ENCODE measurements at places on chromosomes 12 and 14. TPM values are rescaled to one million over a fixed set of nuclear protein-coding genes. Genes with fewer than 3 reads are reported as not detected.

GDF3 gene
- total RNA-seq: 0.19 TPM

DNA sequence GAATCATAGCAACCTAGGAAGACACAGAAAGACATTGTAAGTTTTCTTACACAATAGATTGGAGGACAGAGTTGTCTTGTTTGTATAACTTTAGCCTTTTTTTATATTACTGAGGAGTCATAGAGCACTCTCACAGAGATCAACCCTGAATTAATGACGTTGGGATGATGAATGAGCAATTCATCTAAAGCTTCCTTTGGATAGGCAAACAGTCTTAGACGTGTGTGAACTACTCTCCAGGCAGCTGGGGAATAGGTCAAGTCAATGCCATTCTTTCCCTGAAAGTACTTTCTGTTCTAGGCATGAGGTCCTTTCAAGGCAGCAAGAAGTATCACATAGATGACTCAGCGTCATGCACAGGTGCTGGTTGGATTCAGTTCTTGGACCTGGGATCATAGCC, 369.1 kb upstream of the NOVA1 start:
- no peak overlapping the region for H3K4me3 ChIP-seq
- no peak for DNase-seq
- no peaks in the 10 kb centered on the region for H3K4me1 ChIP-seq

GRCh38 chr12:32794281-32794680, 38.6 kb upstream of the YARS2 start:
- H3K27ac ChIP-seq: no peak overlapping the region
- H3K4me3 ChIP-seq: no peak overlapping the region
- H3K4me1 ChIP-seq: peaks cover 21% of the 10 kb centered on the region

DNA sequence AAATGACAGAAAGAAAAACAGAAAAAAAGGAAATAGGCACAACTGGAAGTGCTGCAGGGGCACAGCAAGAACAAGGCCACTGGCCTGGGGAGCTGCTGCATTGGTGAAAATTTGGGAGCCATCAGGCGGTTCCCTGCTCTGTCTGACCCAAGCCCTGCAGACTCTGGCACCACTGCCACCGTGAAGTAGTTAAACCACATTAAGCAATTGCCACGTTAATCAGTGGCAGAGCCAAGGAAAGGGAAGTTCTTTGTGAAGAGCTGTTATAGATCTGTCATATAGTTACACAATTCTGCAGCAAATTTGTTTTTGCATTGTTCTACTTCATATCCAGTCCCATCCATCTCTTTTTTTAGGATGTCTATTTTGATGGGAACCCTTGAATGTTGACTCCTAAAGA, 915.3 kb downstream of the FSCB start:
- no peaks in the 10 kb centered on the region for H3K4me1 ChIP-seq
- no peak overlapping the region for H3K4me3 ChIP-seq
- H3K27me3 ChIP-seq: no peaks in the 10 kb centered on the region
- H3K36me3 ChIP-seq: no peaks in the 10 kb centered on the region

- H3K4me1 ChIP-seq: no peaks in the 10 kb centered on the region
- no peak for DNase-seq
- H3K27me3 ChIP-seq: no peaks in the 10 kb centered on the region
- H3K27ac ChIP-seq: no peak overlapping the region
- H3K36me3 ChIP-seq: no peaks in the 10 kb centered on the region
- no peak overlapping the region for H3K4me3 ChIP-seq
These were observed 93.7 kb upstream of the PTPRR start for GRCh38 chr12:71014180-71014785.

DNA sequence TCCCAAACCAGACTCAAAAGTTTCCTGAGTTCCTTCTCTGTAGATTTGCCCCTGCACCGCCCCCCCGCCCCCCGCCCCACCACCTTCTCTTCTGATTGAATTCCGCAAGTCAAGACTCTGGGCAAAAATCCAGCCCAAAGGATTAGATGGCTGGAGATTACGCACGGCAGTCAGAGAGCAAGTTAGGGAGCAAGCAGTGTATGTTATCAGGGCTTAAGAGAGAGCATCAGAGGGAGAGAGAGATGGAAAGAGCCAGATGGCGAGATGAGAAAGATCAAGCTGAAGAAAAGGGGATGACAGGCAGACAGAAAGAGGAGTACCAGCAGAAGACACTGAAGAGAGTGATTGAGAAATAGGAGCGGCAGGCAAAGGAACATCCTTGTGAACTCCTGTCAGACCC, 13.9 kb upstream of the ANKRD33 start:
- peaks cover 8% of the 10 kb centered on the region for H3K4me1 ChIP-seq
- no peak overlapping the region for H3K27ac ChIP-seq
- no peak for DNase-seq
- H3K4me3 ChIP-seq: no peak overlapping the region

GRCh38 chr12:8644345-8645248, 18.0 kb downstream of the MFAP5 start:
- H3K27ac ChIP-seq: no peak overlapping the region
- H3K27me3 ChIP-seq: peaks cover 3% of the 10 kb centered on the region
- DNase-seq: no peak
- no peak overlapping the region for H3K4me3 ChIP-seq
- no peaks in the 10 kb centered on the region for H3K36me3 ChIP-seq

GRCh38 chr14:71332476-71332875, 425.2 kb downstream of the PCNX1 start:
- no peak overlapping the region for H3K4me3 ChIP-seq
- no peak overlapping the region for H3K27ac ChIP-seq
- DNase-seq: no peak

DNA sequence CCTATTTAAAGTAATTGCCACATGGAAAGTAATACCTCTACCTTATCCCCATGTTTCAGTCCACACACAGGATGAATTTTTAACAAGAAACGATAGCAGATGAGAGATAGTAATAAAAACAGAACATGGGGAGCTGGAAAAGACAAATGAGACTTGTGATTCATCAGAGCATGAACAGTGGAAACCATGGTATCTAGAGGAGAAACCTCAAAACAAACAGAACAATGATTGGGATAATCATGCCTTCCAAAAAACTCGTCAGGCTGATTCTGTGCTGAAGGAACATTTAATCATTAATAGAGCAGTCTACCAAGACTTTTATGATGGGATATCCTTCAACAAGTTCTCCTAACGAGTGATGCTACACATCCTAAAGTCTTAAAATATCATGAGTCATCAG, 1390.7 kb downstream of the FSCB start:
- H3K4me1 ChIP-seq: no peaks in the 10 kb centered on the region
- no peak overlapping the region for H3K27ac ChIP-seq
- no peaks in the 10 kb centered on the region for H3K27me3 ChIP-seq
- H3K36me3 ChIP-seq: no peaks in the 10 kb centered on the region

All from left ventricle myocardium inferior (tissue), 1 donor.